ENCODE measurements at places on chromosomes 2 and 18. TPM values are rescaled to one million over a fixed set of nuclear protein-coding genes. Genes with fewer than 3 reads are reported as not detected.

DNA sequence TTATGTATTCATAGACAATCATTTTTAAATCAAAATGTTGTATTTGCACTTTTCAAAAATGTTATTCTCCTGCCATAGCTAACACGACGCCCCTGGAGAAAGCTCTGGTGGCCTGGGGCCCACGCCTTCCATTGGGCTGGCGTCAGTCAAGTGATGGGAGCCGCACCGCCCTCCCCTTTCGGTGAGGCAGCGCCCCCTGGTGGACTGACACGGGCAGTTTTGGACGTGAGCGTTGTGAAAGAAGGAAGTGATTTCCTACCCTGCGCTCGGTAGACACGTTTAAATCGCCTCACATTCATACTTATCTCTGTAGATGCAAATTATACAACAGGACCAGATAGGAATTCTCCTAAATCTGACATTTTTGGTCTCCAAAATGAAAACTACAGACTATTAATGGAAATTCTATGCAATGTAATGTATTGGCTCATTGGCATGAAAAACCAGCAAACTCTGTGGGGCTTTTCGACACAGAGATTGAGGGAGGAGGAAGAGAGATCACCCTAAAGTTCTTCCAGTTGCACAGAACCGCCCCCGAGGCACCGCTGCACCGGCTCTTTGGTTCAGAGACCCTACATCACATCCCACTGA is 326.2 kb upstream of the SOX11 start:
- DNase-seq, result peak; percentile 28

MREG gene
- 8.3 TPM for total RNA-seq

ARHGAP28 gene
- 26.4 TPM for total RNA-seq

COL5A2 gene
- total RNA-seq, result 160 TPM

GLB1L gene
- 7.6 TPM for total RNA-seq

- DNase-seq, result no peak
These were observed 50.5 kb upstream of the TUBA3D start for GRCh38 chr2:131425231-131425941.

DNA sequence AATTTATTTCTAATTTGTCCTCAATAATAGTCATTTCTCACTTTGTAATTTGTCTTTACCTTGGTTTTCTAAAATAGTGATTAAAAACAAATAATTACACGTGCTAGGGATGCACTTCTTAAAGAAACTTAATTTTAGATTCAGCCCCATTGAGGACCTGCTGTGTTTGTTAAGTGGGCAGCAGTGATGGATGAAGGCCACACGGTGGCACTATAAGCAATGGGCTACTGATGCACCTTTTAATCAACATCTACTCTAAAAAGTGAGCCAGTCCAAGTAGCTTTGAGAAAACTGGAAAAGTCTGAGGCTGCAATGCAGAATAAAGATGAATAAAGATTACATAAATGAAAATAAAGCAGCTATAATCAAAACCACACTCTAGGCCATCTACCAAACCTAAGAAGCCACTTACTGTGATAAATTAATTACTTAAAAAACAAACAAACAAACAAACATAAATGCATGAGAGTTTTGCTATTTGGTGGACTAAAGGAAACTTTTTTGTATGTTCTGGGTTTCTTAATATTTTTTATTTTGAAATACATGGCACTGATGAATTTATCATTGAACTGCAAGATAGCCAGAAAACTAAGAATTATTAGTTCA is 89.3 kb downstream of the PDE11A start:
- DNase-seq, result peak; percentile 51

GRCh38 chr2:105790461-105791149 is 45.9 kb downstream of the NCK2 start:
- DNase-seq, result no peak

DNA sequence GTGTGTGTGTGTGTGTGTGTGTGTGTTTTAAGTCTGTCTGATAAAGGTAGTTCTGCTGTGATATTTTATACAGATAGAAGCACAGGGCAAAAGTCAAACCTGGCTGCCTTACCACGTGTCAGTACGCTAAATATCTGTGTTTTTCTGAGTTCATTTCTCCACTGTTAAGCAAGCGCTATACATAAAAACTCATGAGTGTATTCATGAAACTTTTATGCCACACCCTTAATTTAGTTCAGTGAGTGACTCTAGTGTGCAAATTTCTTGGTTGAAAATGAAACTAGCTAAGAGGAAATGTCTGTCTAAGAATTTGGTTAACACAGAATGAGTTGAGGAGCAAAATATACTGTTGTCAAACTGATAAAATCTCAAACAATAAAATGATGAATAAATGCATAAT is 11.2 kb downstream of the CASP10 start:
- DNase-seq, result no peak

UGT1A9 gene
- 0.10 TPM for total RNA-seq

GNLY gene
- not detected for total RNA-seq

EPHA4 gene
- 110 TPM for total RNA-seq

- no peak for DNase-seq
These were observed 207.6 kb upstream of the TANK start for GRCh38 chr2:160952464-160953254.

GRCh38 chr2:12087175-12087574 is 340.7 kb downstream of the LPIN1 start:
- no peak for DNase-seq

GRCh38 chr18:43108882-43109281 is 6.6 kb downstream of the RIT2 start:
- no peak for DNase-seq

GRCh38 chr2:215590010-215590745 is 154.3 kb upstream of the FN1 start:
- no peak for DNase-seq

DNA sequence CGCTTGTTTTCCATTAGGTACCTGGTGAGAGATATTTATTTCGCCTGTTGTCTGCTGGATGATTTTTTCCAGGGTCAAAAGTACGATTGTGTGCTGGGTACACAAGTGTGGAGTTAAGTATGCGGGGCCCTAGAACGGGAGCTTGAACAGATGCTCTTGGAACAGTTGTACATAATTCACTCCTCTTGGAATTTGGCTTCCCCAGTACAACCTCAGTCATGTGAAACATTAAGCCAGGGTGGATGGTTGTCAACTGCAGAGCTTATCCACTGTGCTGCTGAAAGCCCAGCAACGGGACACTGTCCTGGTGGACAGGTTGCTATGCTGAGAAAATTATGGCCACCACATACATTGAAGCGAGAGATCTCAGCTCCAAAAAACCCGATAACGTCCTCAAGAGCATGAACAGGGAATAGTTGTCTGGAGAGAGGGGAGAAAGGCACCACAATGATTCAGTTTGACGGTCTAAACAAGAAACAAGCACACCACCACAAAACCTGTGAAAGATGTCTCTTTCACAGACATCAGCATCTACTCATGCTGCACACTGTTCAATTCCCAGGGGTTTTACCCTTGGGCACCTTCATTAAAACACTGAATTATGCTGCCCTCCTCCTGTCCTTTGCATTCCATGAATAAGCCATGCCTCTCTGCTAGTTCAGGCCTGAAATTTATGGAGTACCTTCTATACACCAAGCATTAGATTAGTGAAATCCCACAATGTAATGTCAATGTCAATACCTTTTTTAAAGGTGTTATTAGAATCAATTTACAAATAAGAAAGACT is 176.8 kb upstream of the TRIB2 start:
- no peak for DNase-seq

SFXN5 gene
- total RNA-seq, result 11.1 TPM

DNA sequence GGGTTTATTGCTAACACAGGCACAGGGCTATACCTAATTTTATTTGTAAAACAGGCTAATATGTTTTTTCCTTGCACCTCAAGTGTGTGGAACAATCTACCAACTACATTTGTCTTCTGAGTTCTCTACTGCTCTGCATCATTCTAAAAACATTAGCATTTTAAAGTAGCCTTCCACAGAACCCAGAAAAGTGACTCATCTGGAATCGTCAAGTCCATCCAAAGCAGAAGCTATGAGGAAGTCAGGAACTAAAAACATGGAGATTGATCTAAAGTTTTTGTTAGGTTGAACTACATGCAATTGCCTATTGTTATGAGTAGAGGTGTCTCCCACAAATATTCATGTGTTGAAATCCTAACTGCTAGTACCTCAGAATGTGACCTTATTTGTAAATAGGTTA is 70.9 kb downstream of the SUCLG1 start:
- DNase-seq, result no peak

GRCh38 chr2:200307724-200308545 is 1.4 kb downstream of the SPATS2L start:
- DNase-seq, result no peak

- DNase-seq, result no peak
These were observed 1214.4 kb downstream of the LRP1B start for GRCh38 chr2:140916410-140916809.

- DNase-seq, result no peak
These were observed 124.9 kb downstream of the PLB1 start for GRCh38 chr2:28620801-28621171.

CRYGC gene
- not detected for total RNA-seq

DNA sequence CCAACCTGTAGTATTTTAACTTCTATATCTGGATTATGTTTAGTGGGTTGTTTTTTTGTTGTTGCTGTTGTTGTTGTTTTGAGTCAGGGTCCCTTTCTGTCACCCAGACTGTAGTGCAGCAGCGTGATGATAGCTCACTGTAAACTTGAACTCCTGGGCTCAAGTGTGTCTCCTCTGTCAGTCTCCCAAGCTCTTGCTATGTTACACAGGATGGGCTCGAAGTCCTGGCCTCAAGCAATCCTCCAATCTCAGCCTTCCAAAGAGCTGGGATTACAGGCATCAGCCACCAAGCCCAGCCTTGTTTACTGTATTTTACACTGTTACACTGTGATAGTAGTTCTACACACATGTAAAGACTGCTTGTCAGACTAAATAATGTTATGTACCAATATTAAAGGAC is 9.7 kb upstream of the STRN start:
- no peak for DNase-seq

MROH2A gene
- total RNA-seq, result not detected

CNRIP1 gene
- 32.6 TPM for total RNA-seq

GRCh38 chr2:202577250-202578183 is 57.3 kb upstream of the FAM117B start:
- no peak for DNase-seq

ZNF236 gene
- 2.7 TPM for total RNA-seq

DNA sequence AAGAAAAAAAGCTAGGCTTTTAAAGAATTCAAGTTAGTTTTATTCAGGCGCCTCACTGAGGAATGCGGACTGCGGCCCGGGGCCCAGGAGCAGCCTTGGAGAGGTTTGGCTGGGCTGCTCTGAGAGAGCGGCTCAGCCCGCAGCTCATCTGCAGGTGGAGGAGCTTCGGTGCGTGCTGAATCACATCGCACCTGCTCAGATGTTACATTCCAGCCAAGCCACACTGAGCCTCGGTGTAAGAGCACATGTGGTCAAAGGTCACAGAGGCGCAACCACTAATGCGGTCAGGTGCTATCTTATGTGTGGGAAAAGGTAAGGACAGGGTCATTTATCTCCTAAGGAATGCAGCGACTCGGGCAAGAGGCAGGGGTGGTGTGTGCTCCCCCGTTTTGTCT is 17.1 kb upstream of the CNDP1 start:
- no peak for DNase-seq

DNA sequence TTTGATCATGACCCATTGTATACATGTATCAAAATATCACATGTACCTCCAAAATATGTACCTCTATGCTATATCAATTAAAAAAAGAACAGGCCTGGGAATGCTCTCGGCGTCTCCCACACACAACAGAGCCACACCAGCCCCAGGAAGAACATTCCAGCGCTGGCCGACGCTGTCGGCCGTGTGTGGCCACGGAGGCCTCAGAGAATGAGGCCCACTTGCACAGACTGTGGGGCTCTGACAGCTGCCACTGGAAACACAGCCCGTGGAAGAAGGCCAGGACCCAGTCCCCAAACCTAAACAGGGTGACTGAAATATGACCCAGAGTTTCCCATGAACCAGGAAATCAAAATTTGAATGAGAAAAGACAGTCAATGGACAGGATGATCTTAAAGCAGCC is 69.7 kb downstream of the EIPR1 start:
- no peak for DNase-seq

DNA sequence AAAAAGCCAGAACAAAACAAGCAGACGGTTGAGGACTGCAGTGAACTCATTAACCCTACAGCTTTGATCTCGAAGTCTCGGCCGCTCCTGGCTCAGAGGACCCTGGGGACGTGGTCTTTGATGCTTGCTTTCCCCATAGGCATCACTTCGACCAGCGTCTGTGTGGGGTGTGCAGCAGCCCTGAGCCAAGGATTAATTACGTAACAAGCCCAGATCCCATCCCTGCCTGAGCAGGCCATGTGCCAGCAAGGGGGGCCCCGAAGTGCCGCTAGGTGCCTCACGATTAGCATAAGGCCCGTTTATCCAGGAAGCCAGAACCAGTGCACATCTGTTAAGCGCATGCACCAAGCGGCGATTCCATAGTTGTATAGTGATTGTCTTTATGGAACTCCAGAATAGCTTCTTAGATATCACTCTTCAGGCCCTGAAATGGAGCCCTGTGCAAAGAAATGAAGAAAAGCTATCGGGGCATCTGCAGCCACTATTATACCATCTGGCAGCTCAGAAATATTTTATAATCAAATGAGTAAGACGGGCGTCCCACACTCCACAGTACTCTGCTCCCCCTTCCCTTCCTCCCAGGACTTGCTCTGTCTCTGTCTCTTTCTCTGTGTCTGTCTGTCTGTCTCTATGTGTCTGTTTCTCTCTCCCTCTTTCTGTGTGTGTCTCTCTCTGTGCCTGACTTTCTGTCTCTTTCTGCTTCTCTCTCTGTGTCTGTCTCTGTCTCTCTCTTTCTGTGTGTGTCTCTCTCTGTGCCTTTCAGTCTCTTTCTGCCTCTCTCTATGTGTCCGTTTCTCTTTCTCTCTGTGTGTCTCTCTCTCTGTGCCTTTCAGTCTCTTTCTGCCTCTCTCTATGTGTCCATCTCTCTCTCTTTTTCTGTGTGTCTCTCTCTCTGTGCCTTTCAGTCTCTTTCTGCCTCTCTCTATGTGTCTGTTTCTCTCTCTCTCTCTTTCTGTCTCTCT is 41.7 kb downstream of the HPCAL1 start:
- DNase-seq, result no peak

AFG3L2 gene
- total RNA-seq, result 52.6 TPM

MAPK4 gene
- not detected for total RNA-seq

ZC3H6 gene
- 0.92 TPM for total RNA-seq

- no peak for DNase-seq
These were observed 2.7 kb upstream of the HSBP1L1 start for GRCh38 chr18:79961527-79962291.

- DNase-seq, result no peak
These were observed 13.9 kb downstream of the UBE2F start for GRCh38 chr2:237980751-237981150.

DNA sequence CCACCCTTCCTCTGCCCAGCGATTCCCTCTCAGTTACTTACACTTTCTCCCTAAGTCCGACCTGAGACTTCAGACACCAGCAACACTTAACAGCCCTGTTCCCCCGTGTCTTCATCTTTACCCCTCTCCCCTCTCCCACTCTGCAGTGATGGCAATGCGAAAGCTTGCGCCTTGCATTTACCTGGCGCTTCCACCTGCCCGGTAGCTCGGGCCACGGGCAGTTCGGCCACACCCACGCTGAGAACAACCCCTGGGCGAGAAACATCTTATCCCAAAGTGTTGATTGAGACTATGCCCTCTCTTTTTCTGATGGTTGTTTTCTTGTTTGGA is 558 bp downstream of the DNAJC10 start:
- DNase-seq, result peak; percentile 8

- DNase-seq, result no peak
These were observed 255.1 kb upstream of the ETAA1 start for GRCh38 chr2:67142071-67142470.
